ENCODE measurements at places on chromosomes 7 and 10.

GRCh38 chr7:20219446-20220292, 2.5 kb upstream of the MACC1 start:
- no peak for DNase-seq

GRCh38 chr10:125565046-125565445, 117.9 kb downstream of the TEX36 start:
- DNase-seq, result no peak

DNA sequence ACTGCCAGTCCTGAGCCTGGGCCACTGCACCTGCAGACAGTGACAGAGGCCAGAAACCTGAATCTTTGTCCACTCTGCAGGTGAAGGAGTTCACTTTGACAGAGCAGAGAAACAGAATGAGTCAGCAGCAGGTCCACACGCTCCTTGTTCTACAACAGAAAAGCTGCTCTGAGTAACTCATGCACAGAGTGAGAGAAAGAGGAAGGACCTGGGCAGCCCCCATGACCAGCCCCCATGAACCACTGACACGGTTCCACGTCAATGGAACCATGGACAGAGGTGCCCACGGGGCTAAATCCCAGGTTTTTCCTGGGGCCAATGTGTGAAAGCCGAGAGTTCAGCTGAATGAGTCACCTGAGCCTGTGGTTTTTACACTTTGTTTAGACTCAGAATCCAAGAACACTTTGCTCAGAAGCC, 40.8 kb upstream of the CTBP2 start:
- no peak for DNase-seq

- DNase-seq, result no peak
Observed at GRCh38 chr7:132876576-132876975, 205.3 kb downstream of the CHCHD3 start.

DNA sequence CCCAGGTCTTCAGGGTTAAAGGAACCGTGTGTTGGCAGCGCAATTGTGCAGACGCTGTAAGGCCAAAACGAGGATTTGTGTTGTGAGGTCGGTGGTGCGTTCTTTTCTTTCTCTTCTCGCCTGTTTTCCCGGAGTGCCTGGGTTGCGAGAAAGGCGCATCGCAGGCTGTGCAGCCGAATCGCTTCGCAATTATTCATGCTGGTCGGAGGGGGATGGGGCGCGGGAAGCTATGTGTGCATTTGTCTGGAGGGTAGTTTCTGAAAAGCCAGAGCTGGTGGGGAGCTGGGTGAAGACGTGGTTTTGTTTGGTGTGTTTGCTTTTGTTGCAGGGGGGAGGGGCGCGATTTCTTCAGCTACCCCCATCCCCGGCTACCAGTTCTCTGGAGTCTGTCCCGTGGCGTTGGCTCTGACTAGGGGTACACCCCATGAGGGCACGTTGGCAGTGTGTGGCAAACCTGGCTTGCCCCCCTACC, 2.1 kb downstream of the MXI1 start:
- peak; percentile 28 for DNase-seq

GRCh38 chr7:157389951-157390730, 53.3 kb downstream of the DNAJB6 start:
- no peak for DNase-seq

DNA sequence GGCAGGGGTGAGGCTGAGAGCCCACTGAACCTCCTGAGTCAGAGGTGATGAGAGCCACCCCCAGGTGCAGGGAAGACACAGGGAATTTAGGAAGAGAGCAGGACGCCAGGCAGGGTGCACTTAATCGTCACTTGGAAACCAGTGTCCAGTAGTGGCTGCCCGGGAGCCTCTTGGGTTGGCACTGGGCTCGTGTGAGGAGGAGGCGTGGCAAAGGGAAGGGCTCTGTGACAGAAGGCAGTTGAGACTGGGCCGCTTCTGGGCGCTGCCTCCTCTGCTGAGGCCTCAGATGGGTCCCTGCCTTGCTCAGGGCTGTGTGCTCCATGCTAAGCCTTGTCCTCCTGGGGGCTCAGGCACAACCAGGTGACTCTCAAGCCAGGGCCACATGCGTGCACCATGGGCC, 13.3 kb downstream of the RET start:
- DNase-seq, result no peak

DNA sequence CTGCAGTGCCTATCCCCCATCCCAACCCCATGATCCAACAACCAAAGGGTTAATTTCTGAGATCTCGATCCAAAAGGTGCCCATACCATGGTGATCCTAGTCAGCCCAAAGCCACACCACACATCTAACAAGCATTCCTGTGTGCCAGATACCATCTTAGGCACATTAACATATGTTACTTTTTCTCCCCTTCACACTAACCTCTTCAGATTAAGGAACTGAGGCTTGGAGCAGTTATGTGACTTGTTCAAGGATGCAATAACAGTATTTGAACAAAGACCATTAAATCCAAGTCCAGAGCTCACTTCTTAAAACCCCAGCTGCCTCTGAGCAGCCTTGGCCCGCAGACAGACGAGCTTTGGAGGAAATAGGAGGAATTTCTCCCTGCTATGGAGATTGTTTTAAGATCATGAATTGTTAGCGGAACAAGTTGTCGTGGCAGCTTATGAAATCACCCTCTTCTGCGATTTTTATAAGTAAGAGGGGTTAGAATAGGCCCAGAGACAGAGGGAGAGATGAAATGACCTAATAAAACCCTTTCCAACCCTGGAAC, 327.2 kb downstream of the KCNMA1 start:
- no peak for DNase-seq

GRCh38 chr7:15345216-15345615, 216.6 kb downstream of the AGMO start:
- no peak for DNase-seq

GRCh38 chr10:75235375-75236177, at the start of gene COMTD1:
Gene COMTD1, minus strand, starts transcription at chr10:75235957. Its CDS starts 29 bp downstream, at chr10:75235928.
- peak; percentile 88 for DNase-seq

DNA sequence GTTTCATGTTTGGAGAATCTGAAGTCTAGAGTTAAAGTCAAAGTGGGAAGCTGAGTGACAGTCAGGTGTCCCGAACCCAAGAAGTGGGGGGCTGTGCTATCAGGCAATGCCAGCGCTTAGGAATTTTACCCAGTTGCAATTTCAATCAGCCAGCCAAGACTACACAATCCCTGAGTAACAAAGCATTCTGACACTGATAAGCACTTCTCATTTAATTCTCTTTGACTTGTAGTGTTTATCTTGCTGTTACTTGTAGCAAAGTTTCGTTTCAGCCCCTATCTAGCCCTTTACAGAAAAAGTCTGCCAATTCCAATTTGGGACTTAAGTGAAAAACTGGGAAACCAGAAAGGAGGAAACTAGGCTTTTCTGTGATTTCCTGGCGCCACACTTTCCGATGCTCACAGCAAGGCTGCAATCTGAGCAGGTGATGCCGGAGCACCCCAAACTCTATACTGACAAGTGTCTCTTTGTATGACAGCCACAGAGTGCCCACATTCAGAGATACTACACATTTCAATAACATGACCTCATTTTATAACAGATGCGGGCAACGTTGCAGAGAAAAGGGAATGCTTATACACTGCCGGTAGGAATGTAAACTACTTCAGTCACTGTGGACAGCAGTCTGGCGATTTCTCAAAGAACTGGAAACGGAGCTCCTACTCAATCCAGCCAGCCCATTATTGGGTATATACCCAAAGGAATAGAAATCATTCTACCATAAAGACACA, 61.0 kb downstream of the ITIH5 start:
- DNase-seq, result no peak

DNA sequence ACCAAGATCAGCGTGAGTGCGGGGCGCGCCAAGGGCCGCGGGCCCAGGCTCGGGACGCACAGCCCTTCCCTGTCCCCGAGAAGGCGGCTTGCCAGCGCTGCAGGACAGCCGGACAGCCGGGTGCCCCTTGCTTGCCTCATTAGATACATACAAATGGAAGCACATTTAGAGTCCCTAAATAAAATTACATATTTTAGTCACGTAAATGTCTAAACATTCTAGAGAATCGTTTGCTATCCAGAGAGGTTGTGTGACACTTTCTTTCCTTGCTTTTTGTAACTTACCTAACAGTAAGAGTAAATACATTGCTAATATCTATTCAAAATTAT, 4.8 kb downstream of the VSTM2A start:
- no peak for DNase-seq

- no peak for DNase-seq
Observed at GRCh38 chr7:31145339-31145738, 93.2 kb downstream of the ADCYAP1R1 start.

- no peak for DNase-seq
Observed at GRCh38 chr7:123824754-123825067, 20.3 kb upstream of the HYAL4 start.

DNA sequence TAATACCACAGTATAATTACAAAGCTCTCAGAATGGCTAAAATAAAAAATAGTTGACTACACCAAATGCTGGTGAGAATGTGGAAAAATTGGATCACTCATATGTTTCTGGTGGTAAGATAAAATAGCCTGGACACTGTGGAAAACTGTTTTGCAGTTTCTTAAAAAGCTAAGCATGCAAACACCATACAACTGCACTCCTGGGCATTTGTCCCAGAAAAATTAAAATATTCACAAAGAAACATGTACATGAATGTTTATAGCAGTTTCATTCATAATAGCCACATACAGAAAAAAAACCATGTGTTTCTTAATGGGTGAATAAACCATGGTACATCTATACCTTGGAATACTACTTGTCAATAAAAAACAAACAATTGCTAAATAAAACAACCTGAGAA, 172.9 kb downstream of the AHR start:
- DNase-seq, result no peak

DNA sequence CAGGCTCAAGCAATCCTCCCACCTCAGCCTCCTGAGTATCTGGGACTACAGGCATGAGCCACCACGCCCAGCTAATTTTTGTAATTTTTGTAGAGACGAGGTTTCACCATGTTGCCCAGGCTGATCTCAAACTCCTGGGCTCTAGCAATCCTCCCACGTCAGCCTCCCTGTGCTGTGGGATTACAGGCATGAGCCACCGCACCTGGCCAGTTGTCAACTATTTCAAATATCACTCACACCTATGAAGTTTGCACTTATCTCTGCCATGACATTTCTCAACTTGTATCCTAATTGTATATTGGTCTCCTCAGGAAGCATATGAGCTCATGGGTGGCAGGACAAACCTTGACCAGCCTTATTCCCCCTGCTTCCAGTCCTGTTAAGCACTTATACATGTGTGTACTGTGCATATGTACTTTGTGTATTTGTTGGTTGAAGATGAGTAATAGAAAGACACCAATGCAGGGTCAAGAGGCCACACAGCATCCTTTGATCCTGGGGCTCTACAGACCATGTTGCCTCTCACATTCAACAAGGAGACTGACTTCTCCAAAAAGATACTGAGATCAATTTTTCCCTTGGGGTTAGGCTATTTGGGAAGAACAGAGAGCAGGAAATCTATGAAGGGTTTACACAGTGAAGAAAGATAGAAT, 82.2 kb downstream of the SLC16A9 start:
- DNase-seq, result no peak

- DNase-seq, result no peak
Observed at GRCh38 chr7:139560678-139561077, 37.2 kb downstream of the CLEC2L start.

GRCh38 chr7:92824901-92825480, 11.4 kb downstream of the CDK6 start:
- DNase-seq, result no peak

DNA sequence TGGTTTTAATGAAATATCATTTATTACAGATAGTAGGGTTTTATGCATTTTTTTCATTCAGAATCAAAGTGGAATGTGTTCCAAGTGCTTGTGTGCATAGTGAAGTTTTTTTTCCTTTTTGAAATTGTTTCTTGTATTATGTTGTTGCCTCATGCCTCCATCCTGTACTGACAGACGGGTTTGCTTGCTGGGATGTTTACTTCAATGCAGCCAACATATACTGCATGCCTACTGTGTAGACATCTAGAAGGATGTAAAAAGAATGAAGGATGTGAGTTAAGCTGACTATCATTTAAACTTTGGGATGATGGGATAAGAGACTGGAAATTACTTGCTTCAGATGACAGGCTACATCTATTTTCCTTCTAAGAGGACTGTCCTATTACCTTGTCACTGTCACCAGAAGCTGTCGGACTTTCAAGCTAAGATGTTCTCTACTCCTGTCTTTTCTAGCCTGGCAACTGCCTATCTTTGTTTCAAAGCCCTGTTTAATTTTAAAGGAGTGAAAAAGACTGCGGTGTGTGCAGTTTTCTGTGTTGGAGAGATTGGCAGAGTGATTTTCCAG, 243.7 kb downstream of the CDK14 start:
- DNase-seq, result no peak

DNA sequence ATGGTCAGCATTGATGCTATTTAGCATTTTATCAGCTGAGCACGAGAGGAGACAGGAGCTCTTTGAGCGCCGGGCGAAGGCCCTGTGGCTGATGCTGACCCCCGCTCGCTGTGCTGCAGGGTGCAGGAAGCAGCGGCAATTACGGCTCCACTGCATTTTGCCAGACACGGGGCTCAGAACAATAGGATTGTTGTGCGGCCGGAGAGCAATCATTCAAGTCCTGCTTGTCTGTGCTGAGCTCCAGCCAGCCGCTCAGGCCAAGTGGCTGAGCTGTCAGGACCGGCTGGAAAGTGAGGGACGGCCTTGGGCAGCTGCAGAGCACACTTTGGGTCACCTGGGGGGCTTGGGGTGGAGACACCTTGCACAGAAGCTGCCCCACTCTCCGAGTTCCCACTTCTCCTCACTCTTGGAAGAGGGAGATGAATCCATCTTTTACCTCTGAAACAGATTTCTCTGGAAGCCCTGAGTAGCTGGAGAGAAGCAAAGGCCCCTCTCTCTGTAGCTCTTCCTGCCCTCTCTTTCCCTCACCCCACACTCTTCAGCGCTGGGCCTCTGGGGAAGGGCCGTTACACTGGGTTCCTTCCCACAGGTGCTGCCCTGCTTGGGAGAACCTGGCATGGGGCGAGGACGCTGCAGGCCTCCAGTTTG, 17.3 kb upstream of the ADARB2 start:
- no peak for DNase-seq

GRCh38 chr7:155344270-155344617, 46.6 kb downstream of the INSIG1 start:
- DNase-seq, result no peak

DNA sequence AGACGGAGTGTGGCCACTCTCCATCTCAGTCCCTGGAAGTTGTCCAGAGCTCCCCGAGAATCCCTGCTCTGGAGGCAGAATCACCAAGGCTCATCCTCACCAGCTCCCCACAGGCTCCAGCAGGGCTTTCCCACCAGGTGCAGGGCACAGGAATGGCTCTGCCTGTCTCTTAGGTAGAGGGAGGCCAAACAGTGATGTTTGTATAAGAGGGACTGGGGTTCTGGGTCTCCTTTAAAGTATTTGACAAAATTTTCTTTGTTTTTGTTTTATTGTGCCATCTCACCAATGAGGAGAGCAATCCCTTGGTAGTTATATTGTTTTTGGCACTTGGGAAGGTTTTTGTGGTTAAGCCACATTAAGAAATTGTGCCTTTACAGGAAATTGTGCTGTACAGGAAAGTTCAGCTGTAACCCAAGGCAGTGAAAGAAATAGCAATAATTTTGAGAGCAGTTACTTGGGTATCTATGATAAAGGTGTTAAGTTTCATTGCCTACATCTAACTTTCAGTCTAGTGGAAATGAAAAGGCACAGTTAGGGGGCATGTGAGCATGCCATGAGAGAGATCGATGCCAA, 219.3 kb upstream of the PRSS58 start:
- no peak for DNase-seq

GRCh38 chr10:6583447-6583846, 3.4 kb upstream of the PRKCQ start:
- peak; percentile 65 for DNase-seq
